ENCODE measurements at places on chromosomes 3 and 15.

GRCh38 chr15:22933641-22934061 lies 46.5 kb downstream of the CYFIP1 start:
- DNase-seq: no peak

DNA sequence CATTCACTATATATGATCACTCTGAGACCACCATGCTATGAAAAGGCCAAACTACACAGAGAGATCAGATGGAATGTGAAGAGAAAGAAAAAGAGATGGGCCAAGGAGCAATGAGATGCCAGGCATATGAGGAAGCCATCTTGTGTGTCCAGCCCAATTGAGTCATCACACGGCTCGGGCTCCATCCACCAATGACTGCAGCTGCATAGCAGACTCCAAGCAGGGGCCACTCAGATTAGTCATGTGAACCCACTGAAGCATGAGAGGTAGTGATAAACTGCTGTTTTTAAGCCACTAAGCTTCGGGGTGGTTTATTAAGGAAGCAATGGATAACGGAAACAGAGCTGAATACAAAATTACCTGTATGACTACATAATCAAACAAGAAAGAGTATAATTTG lies 185.9 kb downstream of the SUCLG2 start:
- DNase-seq: no peak

DNA sequence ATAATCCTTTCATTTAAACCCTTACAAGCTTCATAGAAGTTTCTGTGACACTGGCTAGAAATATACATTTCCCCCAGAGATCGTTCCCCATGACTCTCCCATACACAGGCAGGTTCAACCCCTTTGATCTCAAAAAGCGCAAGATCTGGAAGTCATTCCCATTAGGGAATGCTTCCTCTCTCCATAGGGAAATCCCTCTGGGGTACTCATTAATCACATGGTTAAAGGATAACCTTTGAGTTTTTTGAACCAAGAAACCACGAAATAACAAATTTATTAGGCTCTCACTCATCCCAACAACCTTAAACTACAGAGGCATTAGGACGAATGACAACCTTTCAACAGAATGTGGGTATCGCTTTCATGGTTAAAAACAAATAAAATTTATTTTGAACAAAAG lies 211.9 kb upstream of the PRICKLE2 start:
- DNase-seq: no peak

DNA sequence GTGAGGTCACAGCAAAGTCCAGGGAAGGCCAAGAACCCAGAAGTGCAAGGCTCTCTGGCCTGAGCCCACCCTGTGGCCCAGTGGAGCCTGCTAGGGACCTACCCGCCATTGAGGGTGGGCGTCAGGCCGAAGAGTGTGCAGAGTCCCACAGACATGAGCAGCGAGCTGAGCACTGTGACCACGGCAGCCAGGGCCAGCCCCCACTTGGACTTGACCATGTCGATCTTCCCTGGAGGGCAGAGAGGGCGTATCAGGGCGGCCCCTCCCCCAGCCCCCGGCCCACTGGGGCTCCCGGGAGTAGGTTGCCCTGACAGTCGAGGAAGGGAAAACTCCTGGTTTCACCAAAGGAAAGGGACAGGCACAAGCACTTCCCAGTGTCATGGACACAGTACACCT lies 44.6 kb downstream of the PTPN23 start:
- DNase-seq: no peak

GRCh38 chr3:152496716-152497115 lies 228.0 kb downstream of the MBNL1 start:
- DNase-seq: no peak

DNA sequence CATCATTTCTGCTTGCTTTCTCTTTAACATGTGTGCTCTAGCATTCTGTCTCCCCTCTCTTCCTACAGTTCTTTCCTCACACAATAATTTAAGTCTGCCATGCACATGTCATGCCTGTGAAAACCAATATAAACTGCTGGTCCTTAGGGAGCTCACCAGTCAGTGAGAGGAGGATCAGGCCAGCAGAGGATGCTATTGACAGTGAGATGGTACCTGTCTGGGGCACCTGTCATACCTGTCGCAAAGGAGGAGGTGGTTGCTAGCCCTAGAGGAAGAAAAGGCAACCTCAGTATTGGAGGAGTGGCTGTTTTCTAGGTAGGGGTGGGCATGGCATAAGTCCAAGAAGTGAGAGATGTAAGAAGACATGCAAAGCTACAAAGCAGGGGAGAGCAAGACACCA lies 194.6 kb downstream of the GABRG3 start:
- no peak for DNase-seq

DNA sequence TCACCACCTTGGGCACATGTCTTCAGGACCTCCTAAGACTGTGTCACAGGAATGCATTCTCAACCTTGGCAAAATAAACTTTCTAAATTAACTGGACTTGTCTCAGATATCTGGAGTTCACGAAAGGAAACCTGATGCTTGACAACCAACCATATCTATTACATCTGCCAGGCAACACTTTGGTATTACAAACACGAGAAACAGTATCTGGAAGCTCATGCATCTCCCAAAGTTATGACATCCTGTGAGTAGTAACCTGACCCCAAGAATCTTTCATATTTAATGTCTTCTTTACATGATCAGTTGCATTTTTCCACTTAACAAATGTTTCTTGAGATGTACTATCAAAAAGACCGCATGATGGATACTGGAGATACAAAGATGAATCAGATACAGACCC lies 465.3 kb upstream of the AGTR1 start:
- DNase-seq: no peak

DNA sequence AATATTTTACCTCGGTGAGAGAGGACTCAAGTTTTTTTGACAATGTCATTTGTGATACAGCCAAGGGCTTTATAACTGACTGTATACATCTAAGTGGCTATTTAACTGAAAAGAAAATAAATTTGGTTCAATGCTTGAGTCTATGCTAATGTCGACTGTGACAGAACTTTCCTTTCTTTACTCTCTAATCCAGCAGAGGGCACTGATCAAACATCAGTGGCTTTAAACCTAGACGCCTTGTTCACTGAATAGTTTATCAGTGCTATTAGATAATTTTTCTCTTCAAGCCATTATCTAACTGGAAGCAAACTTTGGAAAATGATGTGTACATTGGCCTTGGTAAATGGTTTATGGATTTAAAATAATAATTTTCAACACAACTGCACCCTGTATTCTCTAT lies 285.1 kb downstream of the CHL1 start:
- no peak for DNase-seq

GRCh38 chr3:171981271-171981605 lies 58.1 kb upstream of the FNDC3B start:
- no peak for DNase-seq

GRCh38 chr3:4850211-4850927 lies 128.9 kb upstream of the BHLHE40 start:
- no peak for DNase-seq

DNA sequence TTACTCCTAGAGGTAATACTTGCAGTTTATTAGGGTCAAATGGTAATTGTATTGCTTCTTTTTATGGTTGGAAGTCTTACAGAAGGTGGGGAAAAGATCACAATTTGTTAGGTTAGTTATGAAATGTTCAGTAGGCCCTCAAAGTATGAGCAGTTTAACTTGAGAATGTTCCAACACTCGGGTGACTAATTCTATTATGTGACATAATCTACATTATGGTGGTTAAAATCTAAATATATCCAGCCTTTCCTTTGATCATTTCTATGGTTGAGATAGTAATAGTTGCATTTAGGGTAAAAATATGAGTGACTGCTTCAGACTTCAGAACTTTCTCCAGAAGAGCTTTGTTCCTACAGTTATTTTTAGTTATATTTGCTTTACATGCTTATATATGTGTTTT lies 19.6 kb upstream of the FBXO22 start:
- DNase-seq: no peak

- DNase-seq: no peak
Observed at GRCh38 chr15:64209680-64210334, 47.0 kb upstream of the PPIB start.

DNA sequence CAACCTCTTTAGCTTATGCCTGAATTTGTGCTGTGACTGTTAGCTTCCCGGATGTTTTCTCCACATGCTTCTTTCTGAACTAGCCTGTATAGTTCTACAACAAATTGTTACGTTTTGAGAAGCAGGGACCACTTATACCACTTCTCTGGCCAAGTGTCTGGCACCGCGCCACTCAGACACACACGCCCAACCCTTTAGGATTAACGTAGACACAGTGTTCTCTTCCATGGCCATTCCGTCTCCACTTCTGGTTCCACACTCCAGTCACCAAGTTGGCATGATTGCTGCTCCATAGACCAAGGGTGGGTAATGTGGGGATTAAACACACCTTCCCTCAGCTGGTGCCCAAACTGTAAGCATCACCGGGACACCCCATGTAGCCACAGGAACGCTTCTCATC lies 755 bp upstream of the TMEM108 start:
- no peak for DNase-seq

- no peak for DNase-seq
Observed at GRCh38 chr3:150372320-150372719, 35.8 kb upstream of the TSC22D2 start.

- DNase-seq: no peak
Observed at GRCh38 chr15:39157882-39158281, 423.0 kb upstream of the THBS1 start.

DNA sequence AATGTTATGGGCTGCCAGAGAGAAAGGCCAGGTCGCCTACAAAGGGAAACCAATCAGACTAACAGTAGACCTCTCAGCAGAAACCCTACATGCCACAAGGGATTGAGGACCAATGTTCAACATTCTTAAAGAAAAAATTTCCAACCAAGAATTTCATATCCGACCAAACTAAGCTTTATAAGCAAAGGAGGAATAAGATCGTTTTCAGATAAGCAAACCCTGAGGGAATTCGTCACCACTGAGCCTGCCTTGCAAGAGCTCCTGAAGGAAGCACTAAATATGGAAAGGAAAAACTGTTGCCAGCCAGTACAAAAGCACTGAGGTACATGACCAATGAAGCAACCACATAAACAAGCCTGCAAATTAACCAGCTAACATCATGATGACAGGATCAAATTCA lies 33.1 kb downstream of the PYGO1 start:
- DNase-seq: no peak

DNA sequence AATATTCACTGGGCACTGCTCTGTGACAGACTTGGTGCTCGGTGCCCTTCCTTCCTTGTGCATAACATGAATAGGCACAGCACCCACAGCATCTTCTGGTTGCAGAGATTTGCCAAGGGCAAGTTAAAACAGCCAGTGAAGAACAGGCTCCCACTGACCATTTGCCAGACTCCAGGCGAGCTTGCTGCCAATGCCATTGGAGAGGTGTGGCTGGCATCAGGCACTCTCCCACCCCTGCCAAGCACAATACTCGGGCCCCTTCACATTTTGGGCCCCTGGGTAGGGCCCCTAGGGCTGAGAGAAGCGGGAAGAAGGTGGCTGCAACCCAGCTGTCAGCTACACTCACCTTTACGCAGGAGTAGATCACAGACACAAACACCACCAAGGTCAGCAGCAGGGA lies 112.1 kb downstream of the SEC22A start:
- no peak for DNase-seq

DNA sequence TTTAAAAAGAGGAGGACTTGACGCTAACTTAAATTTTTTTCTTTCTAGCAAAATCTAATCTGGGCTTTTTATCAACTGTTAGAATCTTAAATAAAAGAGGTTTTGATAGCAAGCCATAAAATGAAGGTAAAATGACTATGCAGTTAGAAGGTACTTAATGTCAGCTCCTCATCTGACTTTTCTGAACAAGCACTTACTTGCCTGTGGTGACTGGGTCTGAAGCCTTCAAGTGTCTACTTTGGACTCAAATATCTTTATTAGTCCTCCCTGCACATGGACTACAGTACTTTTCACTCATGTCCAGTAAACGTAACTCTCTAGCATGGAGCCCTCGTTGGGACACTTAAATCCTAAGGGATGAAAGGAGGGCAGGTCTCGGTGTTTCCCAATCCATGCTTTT lies 135.9 kb downstream of the P2RY1 start:
- no peak for DNase-seq

GRCh38 chr3:188855675-188856074 lies 316.1 kb upstream of the TPRG1 start:
- no peak for DNase-seq

- no peak for DNase-seq
Observed at GRCh38 chr15:28153492-28154119, 54.5 kb upstream of the OCA2 start.

DNA sequence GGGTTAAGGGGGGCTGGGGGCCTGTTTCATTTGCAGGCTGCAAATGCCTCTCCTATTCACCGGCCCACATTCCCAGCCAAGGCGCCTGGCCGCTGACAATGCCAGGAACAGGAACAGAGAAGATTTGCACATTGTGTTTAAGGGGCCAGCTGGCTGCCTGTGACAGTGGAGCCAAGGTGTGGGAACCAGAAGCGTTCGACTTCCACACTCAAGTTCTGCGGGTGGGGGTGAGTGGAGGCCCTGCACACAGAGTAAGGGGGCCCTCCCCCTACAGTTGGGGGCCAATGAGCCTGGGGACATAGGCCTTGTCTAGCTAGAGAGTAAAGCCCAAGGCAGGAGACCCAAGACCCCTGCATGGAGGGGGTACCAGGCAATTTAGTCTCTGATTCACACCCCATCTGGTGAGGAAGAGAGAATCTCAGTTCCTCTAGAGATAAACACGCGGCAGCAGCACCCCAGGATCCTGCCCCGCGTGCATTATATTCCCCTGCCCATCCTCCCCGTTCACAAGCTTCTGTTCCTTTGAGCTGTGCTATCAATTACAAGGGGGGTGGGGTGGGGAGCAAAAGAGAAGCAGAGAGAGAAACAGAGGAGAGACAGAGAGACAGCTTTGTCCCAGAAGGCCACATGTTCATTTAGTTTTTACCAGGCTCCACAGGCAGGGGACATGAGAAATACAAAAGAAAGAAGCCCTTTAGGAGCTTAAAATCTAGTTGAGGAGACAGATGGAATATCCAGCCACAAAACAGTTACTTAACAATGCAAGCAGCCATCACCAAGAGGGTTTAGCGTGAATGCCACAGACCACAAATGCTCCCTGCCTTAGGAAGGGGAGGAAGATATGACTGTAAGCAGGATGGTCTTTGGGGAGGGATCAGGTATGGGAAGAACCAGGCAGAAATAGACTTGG lies 9.2 kb downstream of the IGDCC3 start:
- DNase-seq: no peak

DNA sequence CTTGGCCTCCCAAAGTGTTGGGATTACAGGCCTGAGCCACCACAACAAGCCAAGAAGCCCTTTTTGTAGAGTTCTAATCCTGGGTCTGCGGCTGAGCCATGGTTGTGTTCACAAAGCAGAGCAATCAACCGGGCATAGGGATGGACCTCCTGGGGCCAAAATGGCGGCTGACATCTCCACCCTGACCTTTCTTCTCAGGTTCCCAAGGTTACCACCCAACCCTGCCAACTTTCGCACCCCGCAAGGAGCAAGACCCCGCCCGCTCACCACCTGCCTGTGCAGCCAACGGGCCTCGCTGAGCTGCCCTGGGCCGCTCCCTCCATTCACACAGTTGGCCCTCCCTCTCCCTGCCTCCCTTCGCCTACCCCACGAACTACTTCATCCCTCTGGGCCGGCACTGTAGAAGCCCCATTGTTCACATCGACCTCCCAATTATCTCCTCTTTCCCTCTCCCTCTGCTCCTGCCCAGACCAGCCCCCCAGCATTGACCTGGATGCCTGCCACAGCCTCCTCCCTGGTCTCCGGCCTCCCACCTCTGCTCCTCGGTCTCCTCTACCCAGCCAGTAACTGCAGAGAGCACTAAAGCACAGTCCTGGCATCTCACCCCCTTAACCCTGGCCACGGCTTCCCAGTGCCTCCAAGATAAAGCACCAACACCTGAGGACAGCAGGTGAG lies 62.0 kb upstream of the TFRC start:
- no peak for DNase-seq

All from suprapubic skin (tissue), 4 donors.